RWPE1 (cell line): ENCODE measurements at places on chromosomes 16 and 17.

GRCh38 chr16:61909074-61909473 is 127.2 kb downstream of the CDH8 start:
- no peak for DNase-seq

DNA sequence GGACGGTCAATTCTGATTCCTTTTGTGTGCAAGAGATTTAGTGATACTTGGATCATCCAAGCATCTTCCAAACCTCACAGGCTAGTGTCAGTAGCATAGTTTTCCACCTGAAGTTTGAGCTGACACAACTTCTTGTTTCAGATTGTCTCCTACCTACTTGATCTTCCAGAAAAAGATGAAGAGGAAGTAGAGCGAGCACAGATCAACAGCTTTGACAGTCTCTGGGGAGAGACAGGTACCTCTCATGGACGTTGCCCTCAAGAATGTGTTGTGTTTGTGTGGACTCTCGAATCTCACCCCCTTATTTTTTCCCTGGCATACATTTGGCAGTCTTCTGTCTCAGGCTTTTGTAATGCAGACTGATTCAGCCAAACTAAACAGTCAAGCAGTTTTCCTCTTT is 47.4 kb downstream of the CYB561 start:
- DNase-seq, result no peak

GRCh38 chr17:40963838-40964237 is 2.9 kb downstream of the KRT39 start:
- DNase-seq, result peak; percentile 41

GRCh38 chr17:61662186-61662585 is 71.2 kb upstream of the NACA2 start:
- no peak for DNase-seq

DNA sequence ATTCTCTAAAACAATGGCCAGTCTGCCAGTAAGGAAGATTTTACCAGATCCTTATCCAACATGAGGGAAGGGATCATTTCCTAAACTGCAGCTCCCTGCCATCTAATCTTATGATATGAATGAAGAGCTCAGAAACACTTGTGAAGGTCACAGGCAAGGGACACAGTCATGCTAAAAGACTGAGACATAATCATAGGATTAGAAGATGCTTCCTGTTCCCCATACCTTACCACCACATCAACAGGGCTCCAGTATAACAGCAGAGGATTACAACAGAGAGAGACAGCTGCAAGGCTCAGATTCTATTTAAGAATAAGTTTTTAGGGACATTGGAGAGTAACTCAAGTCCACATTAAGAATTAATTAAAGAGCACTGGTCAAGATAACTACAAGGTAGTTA is 93.3 kb downstream of the BRIP1 start:
- no peak for DNase-seq

GRCh38 chr17:50731575-50732460 is 12.4 kb downstream of the LUC7L3 start:
- DNase-seq, result no peak

GRCh38 chr17:9004132-9004960 is 17.0 kb upstream of the NTN1 start:
- DNase-seq, result no peak

DNA sequence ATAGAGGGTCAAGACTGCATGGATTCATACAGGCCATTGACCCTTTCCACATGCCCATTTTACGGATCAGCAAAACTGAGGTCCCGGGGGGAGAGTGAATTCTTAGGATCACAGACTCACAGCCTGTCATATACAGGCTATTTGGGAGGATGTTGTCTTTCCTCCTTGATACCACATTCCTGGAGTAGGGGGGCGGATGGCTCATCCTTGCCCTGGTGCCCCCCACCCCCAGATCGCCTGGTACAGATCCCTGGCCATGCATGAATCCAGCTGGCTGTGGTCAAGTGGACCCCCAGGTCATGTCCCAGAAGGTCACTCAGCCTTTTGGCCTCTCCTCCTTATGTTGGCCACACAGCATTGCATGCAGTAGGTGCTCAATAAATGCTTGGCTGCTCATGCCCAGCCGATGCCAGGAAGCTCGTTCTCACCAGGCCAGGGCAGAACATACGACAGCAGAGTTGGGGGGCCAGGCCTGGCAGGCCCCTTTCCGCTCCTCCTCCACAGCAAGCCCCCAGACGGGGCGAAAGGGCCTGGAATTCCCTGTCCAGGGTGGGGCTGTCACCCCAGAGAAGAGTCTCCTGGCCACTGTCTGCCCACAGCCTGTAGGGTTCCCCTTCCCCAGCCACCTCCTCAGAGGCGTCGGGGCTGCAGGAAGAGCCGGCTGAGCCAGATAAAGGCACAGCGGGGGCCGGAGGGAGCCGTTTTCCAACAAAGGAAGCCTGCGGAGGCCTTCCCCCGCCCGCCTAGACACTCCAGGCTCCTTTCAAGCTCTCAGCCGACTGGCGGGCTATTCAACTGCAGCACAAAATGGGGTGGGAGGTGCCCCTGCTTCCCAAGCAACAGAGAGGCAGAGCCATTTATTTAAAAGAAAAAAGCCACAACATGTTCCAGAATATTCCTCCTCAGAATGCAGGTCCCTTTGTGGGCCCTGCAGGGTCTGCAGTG is 215.7 kb upstream of the CIBAR2 start:
- DNase-seq, result no peak

GRCh38 chr17:31381165-31381668 is 10.3 kb upstream of the RAB11FIP4 start:
- DNase-seq, result no peak

- no peak for DNase-seq
Measured at GRCh38 chr17:4475001-4475400, 23.7 kb upstream of the SPNS2 start.

GRCh38 chr17:44108440-44109311 is 14.8 kb downstream of the HDAC5 start:
- no peak for DNase-seq

- DNase-seq, result peak; percentile 89
Measured at GRCh38 chr16:2992383-2993081, 12.3 kb upstream of the PKMYT1 start.

DNA sequence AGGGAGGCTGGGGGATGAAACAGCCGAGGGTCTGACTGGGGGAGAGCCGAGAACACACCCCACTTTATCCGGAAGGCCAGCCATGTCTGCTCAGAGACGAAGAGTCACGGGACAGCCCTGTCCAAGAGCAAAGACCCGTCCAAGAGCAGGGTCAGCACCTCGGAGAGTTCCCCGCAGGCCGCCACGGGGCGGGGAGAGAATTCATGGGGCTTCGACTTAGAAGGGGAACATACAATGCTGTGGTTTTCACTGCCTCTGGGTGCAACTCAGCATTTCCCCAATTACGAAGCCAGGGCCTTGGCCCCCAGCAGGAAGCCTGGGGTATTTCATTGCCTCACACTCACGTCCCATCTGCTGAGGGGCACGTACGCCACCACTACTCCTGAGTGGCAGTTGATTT is 59.3 kb downstream of the JPH3 start:
- DNase-seq, result peak; percentile 55

GRCh38 chr17:8445536-8445935 is 9.9 kb downstream of the NDEL1 start:
- DNase-seq, result no peak

DNA sequence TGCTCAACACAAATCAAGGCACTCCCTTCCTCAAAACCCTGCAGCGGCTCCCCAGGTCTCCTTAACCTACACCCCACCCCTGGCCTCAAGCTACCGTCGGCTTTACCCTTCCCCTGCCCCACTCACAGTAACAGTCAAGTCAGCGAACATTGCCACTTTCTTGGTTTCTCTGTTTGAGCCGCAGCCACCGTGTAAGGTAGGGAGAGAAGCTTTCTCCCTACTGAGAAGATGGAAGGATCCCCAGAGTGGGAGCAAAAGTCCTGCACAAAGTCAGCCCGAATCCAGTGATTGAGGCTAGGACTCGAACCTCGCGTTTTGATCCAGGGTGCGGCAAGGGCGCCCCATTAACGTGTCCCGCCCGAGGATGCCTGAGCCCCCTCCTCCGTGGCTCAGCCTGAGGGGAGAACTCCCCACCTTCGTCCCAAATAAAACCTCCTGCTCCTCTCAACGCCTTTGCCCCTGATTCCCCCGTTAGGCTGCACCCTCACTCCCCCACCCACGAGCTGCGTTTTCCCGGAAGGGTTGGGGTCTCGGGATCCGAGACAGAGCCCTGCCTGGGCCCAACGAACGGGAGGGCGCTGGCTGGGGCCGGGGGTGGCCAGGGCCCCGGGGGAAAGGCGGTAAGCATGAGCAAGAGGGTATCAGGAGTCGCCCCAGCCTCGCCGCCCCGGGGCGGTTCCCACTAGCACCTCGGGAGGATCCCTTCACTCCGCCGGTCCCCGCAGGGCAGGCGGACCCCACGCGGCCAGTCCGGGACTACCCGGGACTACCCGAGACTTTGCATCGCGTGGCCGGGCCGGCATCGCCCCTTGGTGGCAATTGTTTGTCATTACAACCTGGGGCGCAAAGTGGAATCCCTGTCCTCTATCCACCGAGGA is 9.9 kb upstream of the NAGS start:
- DNase-seq, result peak; percentile 63

DNA sequence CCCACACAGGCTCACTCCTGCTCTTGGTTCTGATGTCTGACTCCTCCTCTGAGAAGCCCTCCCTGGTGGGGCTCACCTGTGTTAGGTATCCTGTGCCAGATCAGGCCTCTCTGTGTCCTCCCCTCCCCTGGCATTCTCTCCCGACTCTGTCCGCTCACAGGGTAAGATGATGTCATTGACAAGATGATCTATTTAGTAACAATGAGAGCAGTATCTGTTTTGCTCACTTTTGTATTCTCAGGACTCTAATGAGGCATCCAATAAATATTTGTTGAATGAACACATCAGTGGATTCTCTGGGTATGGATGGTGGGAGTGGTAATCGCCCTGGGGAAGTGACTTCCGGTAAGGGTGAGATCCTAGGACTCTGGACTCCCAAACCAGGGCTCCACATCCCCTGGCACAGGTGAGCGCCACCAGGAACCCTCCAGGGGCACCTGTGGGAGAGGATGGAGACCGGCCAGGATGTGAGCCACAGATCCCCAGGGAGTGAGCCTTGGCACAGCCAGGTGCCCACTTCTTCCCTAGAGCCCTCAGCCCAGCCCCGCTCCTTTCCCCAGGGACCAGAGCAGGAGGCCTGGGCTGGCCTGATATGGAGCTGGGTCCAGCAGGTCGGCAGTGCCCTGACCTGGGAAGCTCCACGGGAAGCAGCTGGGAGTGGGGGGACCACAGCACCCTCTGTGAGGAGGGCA is 5.4 kb upstream of the HAP1 start:
- DNase-seq, result peak; percentile 76

GRCh38 chr16:11401161-11402050 is 56.1 kb downstream of the RMI2 start:
- no peak for DNase-seq

GRCh38 chr17:4247361-4247970 is 16.3 kb downstream of the ANKFY1 start:
- DNase-seq, result peak; percentile 76

GRCh38 chr16:86277221-86277620 is 233.1 kb upstream of the FOXF1 start:
- no peak for DNase-seq

GRCh38 chr16:24282141-24282540 is 26.0 kb downstream of the CACNG3 start:
- no peak for DNase-seq

DNA sequence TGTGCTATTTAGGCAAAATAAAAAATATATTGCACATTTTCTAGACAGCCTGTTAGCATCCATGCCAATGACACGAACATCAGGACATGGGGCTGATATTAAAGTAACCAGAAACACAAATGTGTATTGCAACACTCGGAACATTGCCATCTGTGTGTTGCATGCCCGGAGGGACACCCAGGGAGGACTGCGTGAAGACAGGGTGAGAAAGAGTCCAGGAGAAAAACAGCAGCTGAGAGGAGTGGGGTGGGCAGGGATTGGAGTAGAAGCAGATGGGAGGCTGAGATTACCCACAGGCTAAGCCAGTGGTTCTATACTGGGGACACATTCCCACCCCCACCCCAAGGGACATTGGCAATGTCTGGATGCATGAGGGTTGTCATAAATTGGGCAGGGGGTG is 114.8 kb downstream of the GRIN2A start:
- DNase-seq, result no peak

DNA sequence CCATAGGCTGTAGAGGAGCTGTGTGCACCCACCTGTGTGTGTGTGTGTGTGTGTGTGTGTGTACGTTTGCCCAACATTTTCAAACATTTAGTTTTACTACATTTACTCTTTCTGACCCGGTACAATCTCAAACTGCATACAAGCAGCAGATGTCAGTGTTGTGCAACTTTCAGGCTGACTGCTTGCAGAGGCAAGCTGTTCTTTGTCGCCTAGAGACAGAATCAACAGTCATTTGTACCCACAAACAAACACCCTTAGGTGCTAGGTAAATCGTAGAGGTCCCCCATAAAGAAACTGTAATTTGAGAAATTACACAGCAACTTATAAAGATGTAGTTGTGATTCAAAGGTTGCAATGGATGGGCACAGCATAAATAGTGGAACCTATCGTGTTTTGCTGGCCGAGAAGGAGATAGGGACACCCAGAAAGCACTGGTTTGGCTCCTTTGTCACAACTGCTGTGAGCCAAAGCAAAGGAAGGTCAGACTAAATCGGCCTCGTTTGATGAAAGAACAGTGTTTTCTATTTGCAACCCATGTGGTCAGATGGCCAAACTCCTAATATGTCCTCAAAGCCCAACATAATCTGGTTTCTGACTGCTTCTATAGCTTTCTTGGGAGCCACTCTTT is 478.4 kb downstream of the TOX3 start:
- DNase-seq, result peak; percentile 9

- DNase-seq, result no peak
Measured at GRCh38 chr17:82830249-82830661, 9.6 kb downstream of the ZNF750 start.

GRCh38 chr17:57530026-57530425 is 215.1 kb downstream of the CCDC182 start:
- DNase-seq, result no peak

DNA sequence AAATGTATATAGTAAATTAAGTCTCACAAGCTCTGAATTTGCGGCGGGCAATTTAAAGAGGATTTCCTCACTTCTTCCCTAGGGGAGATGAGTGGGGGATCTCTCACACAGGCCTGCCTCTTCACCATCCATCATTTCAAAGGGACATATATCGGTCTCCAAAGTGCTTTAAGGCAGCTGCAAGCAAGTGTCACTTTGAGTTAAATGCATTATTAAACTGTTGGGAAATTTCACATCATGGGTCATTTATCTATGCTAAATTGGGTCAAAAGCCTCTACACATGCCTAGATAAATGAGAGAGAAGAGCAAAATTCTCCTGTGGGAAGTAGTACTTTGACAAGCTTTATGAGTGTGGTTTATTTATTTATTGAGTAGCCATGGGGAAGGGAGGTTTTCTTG is 1106.1 kb upstream of the GOT2 start:
- no peak for DNase-seq

- DNase-seq, result peak; percentile 70
Measured at GRCh38 chr16:72637306-72637705, 410.6 kb downstream of the ZFHX3 start.

DNA sequence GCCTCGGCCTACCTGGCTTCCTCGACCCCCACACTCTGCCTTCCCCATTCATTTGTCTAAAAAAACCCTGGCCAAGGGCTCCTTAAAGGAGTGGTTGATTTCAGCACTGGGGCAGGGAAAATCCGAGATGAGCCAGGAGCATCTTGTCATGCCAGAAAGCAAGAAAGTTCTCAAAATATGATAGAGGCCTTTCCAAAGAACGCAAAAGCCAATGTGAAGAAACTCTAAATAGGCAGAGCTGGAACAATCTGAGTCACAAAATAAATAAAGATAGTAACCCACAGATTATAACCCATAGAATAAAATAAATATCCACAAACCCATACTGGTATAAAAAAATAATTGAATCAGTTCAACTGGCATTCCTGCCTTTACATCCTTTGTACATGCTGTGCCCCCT is 192.3 kb upstream of the SALL1 start:
- DNase-seq, result no peak
